ENCODE measurements at places on chromosomes 3 and 15. TPM values are rescaled to one million over a fixed set of nuclear protein-coding genes. Genes with fewer than 3 reads are reported as not detected.

DNA sequence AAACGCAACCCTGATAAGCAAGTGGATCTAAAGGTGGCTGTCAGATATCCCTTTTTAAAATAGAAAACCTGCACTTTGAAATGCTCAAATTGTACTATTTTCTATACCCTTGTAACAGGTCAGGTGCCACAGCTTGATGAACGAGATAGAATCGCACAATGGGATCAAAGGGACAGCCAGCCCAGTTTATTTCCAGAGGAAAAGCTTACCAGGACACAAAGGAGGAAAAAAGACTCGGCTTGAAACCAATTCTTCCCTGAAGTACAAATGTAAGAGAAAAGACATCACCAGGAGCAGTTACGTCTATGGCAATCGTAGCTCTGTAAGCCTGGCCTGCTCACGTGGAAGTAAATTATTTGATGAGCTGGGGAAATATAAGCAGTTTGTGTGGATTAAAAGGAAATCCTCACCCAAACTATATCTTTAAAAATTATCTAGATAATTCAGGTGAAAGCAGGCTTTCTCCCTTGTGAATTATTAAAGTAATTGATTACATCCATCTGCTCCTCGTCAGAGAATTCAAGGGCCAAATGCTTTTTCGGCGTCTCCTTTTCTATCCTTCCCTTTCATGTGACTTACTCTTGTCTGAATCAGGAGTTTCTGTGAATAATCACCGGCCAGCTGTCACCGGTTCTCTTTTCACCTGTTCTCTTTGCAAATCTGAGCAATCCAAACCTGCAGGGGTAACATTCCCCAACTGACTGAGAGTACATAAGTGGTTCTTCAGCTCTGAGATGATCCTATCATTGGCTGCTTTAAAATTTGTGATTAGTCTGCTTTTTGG, 339.2 kb upstream of the ONECUT1 start:
- no peaks in the 10 kb centered on the region for H3K4me1 ChIP-seq
- H3K27me3 ChIP-seq, result no peaks in the 10 kb centered on the region
- H3K36me3 ChIP-seq, result no peaks in the 10 kb centered on the region
- no peak overlapping the region for H3K4me3 ChIP-seq

DNA sequence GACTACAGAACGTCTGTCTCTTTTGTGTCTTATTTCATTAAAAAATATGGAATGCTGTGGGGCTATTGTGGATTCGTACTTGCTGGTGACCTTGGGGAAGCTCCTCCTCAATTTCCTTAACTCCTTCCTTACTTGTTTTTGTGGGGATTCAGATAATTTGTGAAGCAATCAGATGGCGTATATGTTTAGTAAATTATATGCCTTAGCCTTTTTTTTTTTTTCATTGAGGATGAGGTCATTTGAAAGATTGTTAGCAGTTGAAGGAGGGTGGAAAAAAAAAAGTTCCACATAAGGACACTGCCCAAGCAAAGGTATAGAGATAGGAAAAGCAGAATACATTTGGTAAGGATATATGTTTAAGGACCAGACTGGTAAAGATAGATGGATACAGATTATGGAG, 3.3 kb downstream of the RNF13 start:
- H3K27ac ChIP-seq, result no peak overlapping the region
- no peak for DNase-seq
- peaks cover 24% of the 10 kb centered on the region for H3K4me1 ChIP-seq
- no peaks in the 10 kb centered on the region for H3K36me3 ChIP-seq
- H3K4me3 ChIP-seq, result no peak overlapping the region
- no peaks in the 10 kb centered on the region for H3K27me3 ChIP-seq

GRCh38 chr3:138646513-138646912, 37.9 kb downstream of the FAIM start:
- no peak overlapping the region for H3K4me3 ChIP-seq
- no peak overlapping the region for H3K27ac ChIP-seq
- H3K4me1 ChIP-seq, result no peaks in the 10 kb centered on the region

DNA sequence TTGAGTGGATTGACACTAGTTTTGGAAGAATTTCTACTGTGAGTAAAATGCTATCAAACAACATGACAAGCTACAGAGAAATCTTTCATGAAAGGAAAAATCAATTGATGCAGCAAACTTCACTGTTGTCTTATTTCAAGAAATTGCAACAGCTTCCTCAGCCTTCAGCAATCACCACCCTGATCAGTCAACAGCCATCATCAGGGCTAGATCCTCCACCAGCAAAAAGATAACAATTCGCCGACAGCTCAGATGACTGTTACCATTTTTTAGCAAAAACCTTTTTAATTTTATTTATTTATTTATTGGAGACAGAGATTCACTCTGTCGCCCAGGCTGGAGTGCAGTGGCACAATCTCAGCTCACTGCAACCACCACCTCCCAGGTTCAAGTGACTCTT, 44.0 kb downstream of the MLH1 start:
- no peaks in the 10 kb centered on the region for H3K4me1 ChIP-seq
- no peak overlapping the region for H3K4me3 ChIP-seq
- peaks cover 41% of the 10 kb centered on the region for H3K36me3 ChIP-seq
- no peak for DNase-seq
- no peak overlapping the region for H3K27ac ChIP-seq

- DNase-seq, result peak; percentile 64
- H3K4me3 ChIP-seq, result no peak overlapping the region
- H3K36me3 ChIP-seq, result no peaks in the 10 kb centered on the region
- no peaks in the 10 kb centered on the region for H3K27me3 ChIP-seq
- H3K27ac ChIP-seq, result no peak overlapping the region
- peaks cover 16% of the 10 kb centered on the region for H3K4me1 ChIP-seq
Measured at GRCh38 chr3:58633157-58633865, 33.3 kb downstream of the FAM3D start.

DNA sequence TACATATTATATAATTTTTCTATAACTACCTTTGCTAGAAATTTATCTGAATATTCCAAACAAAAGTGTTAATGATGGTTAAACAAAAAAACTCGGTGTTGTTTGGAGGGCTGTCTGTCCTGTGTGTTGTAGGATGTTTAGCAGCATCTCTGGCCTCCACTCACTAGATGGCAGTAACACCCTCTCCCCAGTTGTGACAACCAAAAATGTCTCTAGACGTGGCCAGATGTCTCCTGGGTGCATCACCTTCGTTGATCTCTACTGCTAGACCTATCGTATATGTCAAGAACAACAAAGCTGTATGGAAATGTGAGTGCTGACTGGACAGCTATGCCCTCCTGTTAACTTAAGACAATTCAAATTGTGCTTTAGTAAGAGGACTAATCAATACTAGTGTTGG, 14.1 kb downstream of the ANKRD34C start:
- H3K36me3 ChIP-seq, result no peaks in the 10 kb centered on the region
- DNase-seq, result no peak
- peaks cover 18% of the 10 kb centered on the region for H3K27me3 ChIP-seq
- H3K4me3 ChIP-seq, result no peak overlapping the region

Gene ARHGAP31
- total RNA-seq, result 41.5 TPM

Gene PLSCR2
- total RNA-seq, result not detected

Gene SENP8
- 2.4 TPM for total RNA-seq

Gene TGM4
- total RNA-seq, result not detected
